ENCODE measurements at places on chromosomes 1 and 21.

DNA sequence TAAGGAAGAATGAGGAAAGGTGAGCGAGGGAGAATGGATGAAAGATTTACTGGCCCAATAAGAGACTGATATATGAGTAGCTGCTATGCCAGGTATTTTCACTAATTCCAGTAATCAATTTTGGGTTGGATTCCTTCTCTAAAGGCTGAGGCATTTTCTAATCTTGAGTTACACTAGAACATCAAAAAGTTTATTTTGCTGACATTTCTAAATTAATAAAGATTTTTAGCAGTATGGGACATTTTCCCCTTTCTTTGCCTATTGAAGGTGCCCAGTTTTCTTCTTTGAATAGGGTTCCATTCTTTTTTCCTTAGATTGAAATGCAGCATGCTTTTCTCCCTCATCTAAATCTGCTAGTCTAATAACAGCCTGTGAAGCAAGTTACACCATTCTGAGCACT, 52.9 kb downstream of the ZNHIT6 start:
- no peak for DNase-seq

GRCh38 chr1:86365896-86366295, 30.2 kb downstream of the ODF2L start:
- no peak for DNase-seq

DNA sequence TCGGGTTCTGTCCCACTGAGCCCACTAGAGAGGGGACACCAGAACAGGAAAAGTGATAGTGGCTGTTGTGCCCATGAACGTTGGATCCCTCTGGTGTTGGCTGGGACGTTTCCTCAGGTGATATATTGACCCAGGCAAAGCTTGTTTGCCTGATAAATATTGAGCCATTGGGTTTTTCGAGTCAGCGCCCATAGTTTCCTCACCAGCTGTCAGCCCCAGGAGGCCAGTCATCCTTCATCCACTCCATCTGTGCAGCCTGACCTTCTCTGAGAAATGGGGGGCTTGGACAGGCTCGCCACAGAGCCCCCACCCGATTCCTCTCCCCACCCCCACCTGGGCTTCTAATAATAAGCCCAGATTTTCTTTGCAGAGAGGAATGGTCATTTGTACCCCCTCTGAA, 13.3 kb downstream of the DISP3 start:
- no peak for DNase-seq

GRCh38 chr1:153438599-153438998, 21.9 kb downstream of the S100A7 start:
- no peak for DNase-seq

- no peak for DNase-seq
Measured at GRCh38 chr1:245750261-245750660, 595.5 kb downstream of the KIF26B start.

DNA sequence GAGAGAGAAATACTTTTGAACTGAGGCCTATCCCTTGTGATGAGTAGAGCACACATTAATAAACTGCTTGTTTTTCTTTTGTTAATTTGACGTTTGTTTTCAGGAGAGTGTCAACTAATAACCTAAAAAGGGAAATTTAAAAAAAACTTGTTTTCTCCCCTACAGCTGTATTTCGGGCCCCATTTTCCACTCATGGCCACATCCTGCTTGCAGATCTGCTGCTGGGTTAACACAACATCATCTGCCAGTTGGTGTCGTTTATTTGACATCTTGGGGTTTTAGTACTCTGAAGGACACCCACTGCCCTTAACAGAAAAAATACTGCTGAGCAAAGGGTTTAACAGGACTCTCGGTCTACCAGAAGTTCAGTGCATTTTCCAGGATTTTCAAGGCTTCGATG, 848 bp upstream of the PYHIN1 start:
- DNase-seq, result no peak

GRCh38 chr1:118122234-118123004, 62.6 kb downstream of the SPAG17 start:
- peak; percentile 78 for DNase-seq

- peak; percentile 15 for DNase-seq
Measured at GRCh38 chr1:232450615-232451014, 179.3 kb downstream of the SIPA1L2 start.

- DNase-seq, result no peak
Measured at GRCh38 chr1:83509301-83509781, 489.6 kb downstream of the TTLL7 start.

GRCh38 chr1:167770127-167770526, 48.3 kb downstream of the MPZL1 start:
- no peak for DNase-seq

GRCh38 chr1:22249928-22250680, 107.2 kb upstream of the WNT4 start:
- DNase-seq, result no peak

- peak; percentile 17 for DNase-seq
Measured at GRCh38 chr1:67973051-67973450, 77.4 kb downstream of the DIRAS3 start.

DNA sequence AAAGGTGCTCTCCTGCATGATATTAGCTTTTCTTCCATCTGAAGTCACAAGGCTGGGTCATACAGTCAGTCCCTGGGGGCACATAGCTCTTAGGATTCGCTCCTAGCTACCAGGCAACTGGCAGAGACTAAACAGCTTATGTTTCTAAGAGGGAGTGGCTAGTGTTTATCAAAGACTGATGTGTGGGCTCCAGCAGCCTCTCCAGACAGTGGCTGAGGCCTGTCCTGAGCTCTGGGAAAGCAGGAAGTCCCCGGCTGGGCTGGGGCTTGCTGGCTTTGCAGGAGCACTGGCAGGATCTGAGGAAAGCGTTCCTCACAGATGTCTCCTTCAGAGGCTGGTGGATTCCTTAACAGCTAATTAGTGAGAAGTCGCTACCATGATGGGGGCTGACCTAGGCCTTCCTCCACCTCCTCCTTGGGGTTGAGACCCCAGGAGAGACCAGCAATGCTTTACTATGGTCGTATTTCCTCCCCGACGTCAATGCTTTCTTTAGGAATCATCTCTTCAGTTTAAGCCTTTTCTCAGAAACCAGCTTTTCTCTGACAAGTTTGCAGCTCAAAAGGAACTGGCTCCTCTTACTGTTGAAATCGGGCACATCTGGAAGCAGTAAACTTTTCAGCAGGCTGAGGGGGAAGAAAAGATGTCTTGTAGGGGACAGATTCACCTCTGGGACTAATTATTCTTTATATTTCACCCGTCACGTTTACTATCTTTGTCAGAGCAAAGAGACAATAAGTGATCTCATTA, 33.5 kb upstream of the HHAT start:
- DNase-seq, result peak; percentile 23

GRCh38 chr1:173388352-173388751, 88.8 kb upstream of the PRDX6 start:
- DNase-seq, result no peak

GRCh38 chr1:246722720-246723119, 1.5 kb upstream of the SCCPDH start:
- no peak for DNase-seq

DNA sequence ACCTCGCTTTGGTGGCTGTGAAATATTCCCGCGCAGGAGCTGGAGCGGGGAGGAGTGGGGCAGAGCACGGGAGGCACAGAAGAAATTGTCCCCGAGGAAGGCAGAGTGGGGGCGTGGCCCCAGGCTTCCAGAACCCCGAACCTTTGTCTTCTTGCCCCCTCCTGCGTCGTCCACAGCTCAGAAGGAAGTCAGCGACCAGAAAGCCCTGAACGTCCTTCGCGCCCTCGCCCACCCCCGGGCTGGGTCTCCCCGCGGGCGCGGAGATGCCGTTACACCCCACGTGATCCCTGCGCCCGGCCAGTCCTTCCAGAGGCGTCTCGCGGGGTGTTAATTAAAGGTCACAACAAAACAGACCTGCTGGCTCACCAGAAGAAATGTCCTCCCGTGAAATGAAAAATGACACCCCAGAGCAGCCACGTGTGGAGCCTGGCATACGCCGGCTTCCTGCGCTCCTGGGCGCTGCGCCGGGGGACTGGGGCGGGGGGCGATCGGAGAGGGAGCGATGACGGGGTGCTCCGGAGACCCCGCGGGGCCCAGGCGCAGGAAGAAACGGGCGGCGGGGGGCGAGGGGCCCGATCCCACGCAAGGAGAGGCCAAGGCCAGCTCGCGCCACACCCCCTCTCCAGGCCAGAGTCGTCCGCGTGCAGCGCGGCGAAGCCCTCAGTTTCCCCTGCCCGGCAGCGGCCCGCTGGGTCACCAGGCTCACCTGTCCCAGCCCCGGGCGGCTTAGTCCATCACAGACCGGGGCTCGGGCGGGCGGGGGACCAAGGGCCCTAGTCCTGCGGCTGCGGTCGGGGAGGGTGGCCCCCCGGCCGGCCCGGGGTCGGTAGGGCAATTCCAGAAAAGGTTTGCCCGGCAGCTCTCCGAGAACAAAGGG, 995 bp upstream of the KIF26B start:
- peak; percentile 35 for DNase-seq

- DNase-seq, result peak; percentile 6
Measured at GRCh38 chr21:14120091-14120734, 90.5 kb downstream of the LIPI start.

- no peak for DNase-seq
Measured at GRCh38 chr1:234675572-234675971, 65.6 kb upstream of the IRF2BP2 start.

- no peak for DNase-seq
Measured at GRCh38 chr1:164223378-164223777, 335.6 kb upstream of the PBX1 start.

GRCh38 chr1:61581251-61581650, 143.7 kb downstream of the TM2D1 start:
- DNase-seq, result no peak

DNA sequence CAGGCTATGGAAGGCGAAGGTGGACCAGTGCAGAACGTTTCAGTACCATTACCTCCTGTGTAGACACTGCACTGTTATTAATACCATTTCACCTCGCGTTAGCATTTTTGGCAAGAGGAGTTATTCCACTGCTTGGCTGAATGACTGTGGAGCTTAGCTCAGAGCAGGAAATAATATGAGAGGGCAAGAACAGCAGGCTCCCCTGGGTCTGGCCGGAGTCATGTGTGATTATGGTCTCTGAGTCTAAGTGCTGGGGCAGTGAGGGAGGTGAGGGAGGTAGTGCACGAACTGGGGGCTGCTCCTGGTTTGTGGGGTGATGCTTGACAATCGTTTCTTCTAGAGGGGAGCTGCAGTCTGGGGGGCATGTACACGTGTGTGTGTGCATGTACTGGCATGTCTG, 82.9 kb downstream of the MDM4 start:
- DNase-seq, result no peak

DNA sequence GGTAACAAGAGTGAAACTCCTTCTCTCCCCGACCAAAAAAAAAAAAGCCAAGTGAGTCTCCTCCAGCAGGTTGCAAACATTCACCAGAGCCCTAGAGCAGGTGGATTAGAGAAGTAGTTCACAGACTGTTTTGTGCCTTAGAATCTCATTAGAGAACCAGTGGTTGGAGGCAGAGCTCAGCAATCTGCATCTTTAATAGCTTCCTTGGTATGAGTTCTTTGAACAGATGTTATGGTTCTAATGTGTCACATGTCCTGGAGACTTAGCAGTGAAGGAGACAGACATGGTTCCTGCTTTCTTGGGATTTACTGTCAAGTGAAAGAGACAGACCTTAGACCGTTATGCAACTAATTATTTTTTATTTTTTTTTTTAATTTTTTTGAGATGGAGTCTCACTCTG, 26.8 kb downstream of the SESN2 start:
- no peak for DNase-seq

GRCh38 chr1:177925006-177925405, 44.9 kb downstream of the SEC16B start:
- DNase-seq, result no peak

GRCh38 chr1:29811727-29812407, 575.5 kb downstream of the PTPRU start:
- DNase-seq, result no peak

- DNase-seq, result no peak
Measured at GRCh38 chr1:116763116-116763786, 9.0 kb downstream of the CD2 start.

DNA sequence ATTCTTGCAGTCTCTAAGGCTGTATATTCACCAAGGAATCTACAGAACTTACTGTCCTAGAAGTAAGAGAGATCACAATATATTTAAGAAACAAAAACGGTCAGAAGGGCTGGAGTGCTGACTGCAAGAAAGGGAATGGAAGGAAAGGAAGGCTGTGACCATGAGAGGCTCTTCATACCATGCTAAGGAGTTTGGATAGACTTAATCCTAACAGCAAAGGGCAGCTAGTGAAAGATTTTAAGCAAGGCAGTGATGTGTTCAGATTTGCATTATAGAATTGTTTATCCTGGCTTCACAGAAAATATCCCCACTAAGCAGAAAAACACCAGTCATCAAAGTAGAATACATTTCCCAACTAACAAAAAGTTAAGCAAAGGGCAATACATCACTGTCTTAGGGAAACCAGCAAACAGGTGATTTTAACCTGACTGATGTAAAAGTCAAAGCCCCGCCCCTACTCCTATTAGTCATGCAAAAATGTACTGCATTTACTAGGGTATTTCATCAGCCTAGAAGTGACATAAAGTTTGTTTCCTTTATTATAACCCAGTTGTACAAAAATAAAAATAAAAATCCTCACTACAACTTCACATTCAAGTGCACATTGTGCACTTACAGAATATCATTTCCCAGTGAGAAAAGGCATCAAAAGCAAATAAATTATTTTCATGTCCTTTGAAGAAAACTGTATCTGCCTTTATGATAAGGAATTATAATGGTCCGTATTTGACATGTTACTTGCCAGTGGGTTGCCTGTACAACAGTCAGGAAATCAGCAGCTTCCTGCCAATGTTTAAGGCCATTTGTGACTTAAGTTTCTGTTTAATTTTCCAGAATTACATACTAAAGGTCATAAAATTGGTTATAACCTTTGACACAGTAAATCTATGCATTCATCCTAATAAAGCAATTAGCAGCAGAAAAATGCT, 17.2 kb downstream of the JAK1 start:
- peak; percentile 32 for DNase-seq

DNA sequence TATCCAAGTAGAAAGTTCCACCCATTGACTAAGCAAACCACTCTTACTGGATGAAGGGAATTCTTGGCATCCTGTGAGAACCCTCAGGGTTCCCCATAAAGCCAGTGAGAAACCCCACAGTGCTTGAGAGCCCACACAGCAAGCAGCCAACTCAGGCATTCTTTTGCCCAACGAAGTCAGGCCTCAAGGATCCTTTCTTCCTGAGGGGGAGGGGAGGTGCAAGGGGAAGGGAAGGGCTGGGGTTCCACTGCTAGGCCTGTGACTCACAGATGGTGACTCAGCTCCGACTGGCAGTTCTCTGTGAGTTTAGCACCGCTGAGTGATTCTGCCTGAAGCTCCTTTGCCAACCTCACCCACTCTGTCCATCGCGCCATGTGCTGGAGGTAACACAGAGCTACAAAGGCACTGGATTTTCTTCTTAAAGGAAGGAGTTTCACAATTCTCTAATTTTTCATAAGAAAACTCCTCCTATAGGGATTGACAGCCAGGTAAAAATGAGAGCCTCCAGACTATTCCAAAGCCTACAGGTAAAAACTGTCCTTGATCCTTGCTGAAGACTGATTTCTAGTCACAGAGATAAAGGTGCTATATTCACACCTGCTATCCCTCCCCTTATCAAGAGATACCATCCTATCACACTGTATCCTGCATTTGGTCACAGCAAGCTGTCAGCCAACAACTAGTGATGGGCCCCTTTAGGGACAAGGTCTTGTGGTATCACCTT, 4.8 kb downstream of the ENO1 start:
- DNase-seq, result peak; percentile 99
